Astrocyte (in vitro differentiated cells and primary cell): ENCODE measurements at places on chromosomes 5 and 9.

DNA sequence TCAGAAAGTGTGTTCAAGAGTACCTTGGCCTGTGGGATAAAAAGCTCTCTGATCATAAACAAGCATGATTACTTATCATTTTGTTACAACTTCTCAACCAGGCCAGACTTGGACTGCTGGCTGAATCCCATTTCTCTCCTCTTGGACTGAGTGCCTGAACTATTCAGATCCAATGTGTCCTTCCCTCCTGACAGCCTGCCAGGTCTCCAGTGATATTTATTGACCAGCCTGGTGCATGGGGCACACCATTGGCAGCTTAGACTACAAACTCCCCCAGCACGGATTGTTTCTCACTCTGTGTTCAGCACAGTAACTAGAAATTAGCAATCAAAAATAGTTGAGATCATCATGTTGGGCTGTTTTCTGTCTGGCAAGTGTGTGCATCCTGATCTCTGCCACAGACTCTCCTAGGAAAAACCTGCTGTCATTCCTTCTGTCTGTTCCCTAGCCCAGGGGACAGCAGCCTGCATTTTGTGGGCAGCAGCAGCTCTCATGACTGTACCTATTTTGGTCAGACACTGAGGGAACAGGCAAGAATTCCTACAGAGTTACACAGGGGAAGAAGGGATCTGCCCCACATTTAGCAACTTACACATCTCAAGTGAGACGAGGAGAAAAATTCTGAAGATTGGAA is 348.1 kb downstream of the ADAMTS6 start:
- no peak for DNase-seq

- DNase-seq = no peak
Observed at GRCh38 chr9:32928145-32928763, 73.2 kb downstream of the APTX start.

GRCh38 chr9:118650417-118650816 is 718.8 kb downstream of the BRINP1 start:
- no peak for DNase-seq

- peak; percentile 10 for DNase-seq
Observed at GRCh38 chr5:103569313-103570060, 6.9 kb upstream of the NUDT12 start.

GRCh38 chr5:138676002-138676401 is 77.2 kb upstream of the CTNNA1 start:
- DNase-seq = no peak

DNA sequence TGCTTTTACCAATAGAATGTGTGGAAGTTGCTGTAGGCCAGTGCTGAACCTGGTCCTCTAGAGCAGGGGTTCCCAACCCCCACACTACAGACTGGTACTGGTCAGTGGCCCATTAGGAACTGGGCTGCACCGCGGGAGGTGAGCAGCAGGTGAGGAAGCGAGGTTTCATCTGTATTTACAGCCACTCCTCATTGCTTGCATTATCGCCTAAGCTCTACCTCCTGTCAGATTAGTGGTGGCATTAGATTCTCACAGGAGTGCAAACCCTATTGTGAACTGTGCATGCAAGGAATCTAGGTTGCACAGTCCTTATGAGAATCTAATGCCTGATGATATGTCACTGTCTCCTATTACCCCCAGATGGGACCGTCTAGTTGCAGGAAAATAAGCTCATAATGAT is 6.1 kb upstream of the CCDC152 start:
- no peak for DNase-seq

- DNase-seq = no peak
Observed at GRCh38 chr5:1926471-1927341, 44.0 kb upstream of the IRX4 start.

GRCh38 chr5:96300976-96301375 is 132.1 kb downstream of the PCSK1 start:
- DNase-seq = no peak
